Upper lobe of right lung (tissue), 1 donor: ENCODE measurements at places on chromosomes 4 and X.

GRCh38 chr4:42483426-42484379 lies 86.4 kb downstream of the SHISA3 start:
- no peak for DNase-seq

DNA sequence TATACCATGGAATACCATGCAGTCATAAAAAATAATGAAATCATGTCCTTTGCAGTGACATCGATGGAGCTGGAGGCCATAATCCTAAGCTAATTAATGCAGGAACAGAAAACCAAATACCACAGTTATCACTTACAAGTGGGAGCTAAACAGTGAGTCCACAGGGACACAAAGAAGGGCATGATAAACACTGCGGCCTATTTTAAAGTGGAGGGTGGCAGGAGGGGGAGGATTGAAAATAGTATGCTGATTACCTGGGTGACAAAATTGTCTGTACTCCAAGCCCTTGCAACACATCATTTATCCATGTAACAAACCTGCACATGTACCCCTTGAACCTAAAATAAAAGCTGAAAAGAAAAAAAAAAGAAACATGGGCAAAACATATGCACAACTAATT lies 16.7 kb upstream of the SLC9B1 start:
- DNase-seq: no peak

GRCh38 chrX:40853004-40853815 lies 117.9 kb upstream of the MED14 start:
- no peak for DNase-seq

- DNase-seq: peak; percentile 68
Observed at GRCh38 chrX:25144043-25144940, 128.5 kb upstream of the ARX start.

- no peak for DNase-seq
Observed at GRCh38 chrX:48711929-48712505, 15.5 kb downstream of the SUV39H1 start.

DNA sequence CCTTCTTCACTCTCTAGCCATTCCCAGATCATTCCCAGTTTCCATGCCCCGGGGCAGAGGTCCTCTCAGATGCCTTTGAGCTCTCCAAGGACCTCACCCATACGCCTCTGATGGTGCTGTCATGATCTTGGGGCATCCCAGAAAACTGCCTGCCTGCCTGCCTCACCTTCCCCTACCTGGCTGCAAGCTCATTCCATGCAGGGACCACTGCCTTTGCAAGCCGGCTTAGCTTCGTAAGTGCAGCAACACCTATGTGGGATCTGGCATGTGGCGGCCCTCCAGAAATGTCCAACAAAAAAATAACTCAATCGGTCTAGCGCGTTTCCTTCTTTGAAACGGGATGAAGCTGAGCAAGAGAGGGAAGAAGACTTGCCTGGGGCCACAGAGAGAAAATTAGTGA lies 53.0 kb downstream of the C4orf50 start:
- DNase-seq: peak; percentile 39

GRCh38 chr4:76950052-76950955 lies 752 bp downstream of the SEPTIN11 start:
- DNase-seq: peak; percentile 86

DNA sequence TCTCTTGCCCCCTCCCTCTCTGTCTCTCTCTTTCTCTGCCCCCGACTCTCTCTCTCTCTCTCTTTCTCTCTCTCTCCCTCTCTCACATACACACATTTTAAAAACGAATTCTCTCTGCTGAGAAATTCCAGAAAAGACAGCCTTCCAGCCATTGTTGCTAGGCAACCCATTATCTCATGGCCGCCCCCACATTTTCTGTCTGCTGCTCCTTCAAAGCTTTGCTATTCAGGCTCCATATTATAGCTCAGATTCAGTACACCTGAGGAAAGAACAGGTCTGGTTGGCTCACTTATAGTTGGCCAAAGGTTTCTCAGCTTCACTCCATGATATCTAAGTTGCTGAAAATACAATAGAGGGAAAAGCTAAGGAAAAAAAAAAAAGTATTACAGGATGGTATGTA lies 174.4 kb upstream of the RADX start:
- DNase-seq: no peak

DNA sequence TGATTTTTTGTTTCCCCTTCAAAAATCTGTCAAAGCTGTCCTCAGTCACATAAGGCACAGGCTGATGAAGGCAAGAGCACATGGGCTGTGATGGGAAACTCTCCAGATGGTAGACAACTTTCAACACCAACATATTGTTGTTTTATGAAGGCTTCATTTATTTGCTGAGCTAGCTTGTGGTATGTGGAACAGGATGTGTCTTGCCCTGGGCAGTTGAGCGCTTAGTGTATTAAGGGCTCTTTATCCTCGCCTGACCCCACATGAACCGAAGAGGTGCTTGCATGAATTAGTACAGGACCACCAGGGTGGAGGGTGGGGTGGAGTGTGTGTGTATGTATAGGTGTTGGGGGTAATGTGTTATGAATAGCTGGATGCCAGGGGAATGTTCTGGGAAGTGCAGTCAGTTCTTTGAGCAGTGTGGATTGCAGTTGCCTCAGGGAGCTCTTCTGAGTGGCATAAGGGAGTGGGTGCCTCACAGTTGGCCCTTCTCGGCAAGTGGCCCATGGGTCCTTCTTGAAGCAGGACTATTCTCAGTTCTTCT lies 103.1 kb downstream of the PHEX start:
- DNase-seq: no peak

GRCh38 chr4:33914386-33914785 lies 2329.9 kb downstream of the ARAP2 start:
- no peak for DNase-seq

GRCh38 chr4:66225539-66225938 lies 555.2 kb upstream of the EPHA5 start:
- no peak for DNase-seq

- no peak for DNase-seq
Observed at GRCh38 chr4:78552389-78553042, 946 bp downstream of the ANXA3 start.

DNA sequence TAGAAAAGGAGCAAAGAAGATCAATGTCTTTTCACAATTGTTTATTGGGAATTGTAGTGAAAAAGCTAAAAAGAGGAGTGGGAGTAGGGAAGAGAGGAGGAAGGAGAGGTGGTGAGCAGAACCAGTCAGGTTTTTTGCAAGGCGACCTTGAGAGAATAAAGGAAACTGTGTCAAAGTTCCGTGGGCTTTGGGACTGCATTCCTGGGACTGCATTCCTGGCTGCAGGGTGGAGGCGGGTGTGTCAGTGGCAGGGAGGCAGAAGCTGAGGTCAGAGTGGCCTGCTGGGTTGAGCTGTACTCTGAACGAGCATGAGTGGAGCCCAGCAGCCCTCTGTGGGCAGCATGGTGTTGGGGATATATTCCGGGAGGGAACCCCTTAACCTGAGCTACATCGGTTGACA lies 66.8 kb upstream of the UCP1 start:
- DNase-seq: peak; percentile 73

- DNase-seq: no peak
Observed at GRCh38 chr4:70706516-70706915, 15.2 kb upstream of the RUFY3 start.

DNA sequence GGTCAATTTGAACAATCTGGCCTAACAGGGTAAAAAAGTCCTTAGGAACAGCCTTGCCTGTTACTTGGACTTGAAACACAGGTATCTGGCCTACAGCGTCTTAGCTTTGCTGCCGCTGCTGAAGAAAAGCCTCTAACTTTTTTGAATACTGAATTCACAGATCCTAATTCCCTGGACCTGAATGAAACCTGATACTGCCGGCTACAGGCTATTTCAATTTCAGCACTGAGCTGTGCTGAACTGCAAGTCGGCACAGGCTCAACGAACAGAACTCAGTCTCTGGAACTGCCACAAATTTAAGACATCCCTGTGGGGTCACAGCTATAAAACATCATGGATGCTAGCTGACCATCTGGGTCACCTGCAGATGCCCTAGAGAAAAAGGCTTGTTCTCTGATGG lies 7.2 kb downstream of the NR0B1 start:
- no peak for DNase-seq

DNA sequence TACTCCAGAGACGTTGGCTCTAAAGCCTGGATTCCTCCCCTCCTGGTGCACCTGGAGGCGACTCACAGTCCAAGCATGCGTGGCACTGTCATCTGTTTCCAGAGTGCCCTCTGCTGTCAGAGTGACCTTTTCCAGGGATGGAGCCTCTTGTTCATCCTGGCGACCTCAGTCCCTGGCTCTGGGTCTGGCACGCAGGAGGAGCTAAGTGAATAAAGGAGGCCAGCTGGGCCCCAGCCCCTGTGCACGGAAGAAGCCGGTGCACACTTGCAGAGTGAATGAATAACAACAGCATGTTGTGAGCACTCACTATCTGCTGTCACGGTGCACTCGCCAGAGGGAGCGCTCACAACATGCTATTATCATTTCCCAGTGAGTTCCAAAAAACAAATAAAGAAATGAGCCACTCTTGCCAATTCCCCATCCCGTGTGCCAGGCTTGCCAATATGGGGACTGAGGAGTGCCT lies 27.8 kb upstream of the PSAPL1 start:
- no peak for DNase-seq

DNA sequence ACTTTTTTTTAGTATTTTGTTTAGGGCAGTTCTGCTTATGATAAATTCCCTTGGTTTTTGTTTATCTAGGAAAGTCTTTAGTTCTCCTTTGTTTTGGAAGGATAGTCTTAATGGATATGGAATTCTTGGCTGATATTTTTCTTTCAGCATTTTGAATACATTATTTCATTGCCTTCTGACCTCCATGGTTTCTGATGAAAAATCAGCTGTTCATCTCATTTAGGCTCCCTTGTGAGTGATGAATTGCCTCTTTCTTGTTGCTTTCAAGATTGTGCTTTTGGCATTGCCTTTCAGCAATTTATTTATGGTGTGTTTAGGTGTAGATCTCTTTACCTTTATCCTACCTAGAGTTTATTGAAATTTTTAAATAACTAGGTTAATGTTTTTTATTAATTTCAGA lies 41.5 kb upstream of the LCORL start:
- DNase-seq: no peak

- no peak for DNase-seq
Observed at GRCh38 chr4:104425948-104426347, 68.7 kb downstream of the CXXC4 start.

- no peak for DNase-seq
Observed at GRCh38 chr4:173272314-173272713, 61.8 kb downstream of the HMGB2 start.

GRCh38 chrX:2697741-2698299 lies 6.7 kb downstream of the CD99 start:
- DNase-seq: no peak

DNA sequence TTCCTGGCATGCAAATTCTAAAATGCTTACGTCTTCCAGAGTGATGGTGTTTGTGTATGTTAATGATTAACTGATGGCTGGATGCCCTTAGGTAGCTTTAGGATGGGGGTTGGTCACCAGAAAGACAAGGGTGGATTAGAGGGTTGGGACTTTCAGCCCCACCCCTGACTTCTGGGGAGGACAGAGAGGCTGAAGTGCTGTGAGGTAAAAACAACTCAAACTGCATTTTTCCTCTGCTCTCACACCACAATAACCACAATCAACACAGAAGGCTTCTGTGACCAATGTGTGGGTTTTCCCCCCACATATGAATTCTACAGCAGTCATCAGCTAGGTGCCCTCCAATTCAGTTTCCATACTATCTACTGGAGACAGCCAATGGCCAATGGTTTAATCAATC lies 18.7 kb upstream of the DDIT4L start:
- DNase-seq: no peak

DNA sequence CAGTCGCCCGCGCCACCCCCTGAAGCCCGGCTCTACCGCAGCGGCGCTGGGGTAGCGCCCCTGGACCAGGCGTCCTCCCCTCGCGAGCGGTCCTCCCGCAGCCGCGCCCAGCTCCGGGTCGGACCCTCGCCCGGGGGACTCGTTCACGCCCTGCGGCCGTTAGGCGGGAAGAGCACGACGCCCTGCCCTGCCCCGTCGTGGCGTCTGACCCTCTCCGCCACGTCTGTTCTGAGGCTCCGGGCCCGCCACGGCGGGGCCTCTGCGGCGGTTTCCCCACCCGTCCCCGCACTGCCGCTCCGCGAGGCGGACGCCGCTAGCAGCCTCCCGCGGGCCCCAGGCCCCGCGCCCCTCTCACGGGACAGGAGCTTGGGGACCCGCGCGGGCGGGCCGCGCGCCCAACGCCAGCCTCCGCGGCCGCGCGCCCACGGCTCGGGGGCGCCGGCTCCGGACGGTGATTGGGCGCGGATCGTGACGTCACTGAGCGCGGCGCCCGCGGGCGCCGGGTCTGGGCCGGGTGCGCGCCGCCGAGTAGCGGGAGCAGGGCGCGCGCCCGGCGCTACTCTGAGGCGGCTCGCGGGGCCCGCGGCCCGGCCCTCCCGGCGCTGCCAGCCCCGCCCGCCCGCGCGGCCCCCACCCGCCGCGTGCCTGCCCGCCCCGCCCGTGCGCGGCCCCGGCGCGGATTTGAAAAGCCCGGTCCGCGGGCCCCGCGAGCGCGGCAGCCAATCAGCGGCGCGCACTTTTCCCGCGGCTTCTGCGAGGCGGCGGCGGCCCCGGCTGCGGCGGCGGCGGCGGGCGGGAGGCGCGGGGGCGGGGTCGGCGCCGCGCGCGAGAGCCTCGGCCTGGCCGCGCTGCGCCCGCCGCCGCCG lies at the start of gene NSD2:
Gene NSD2, plus strand, starts transcription at position 816 of the 866 bp plus-strand sequence. CDS start 29,262 bp downstream, outside the sequence.
- DNase-seq: peak; percentile 95

DNA sequence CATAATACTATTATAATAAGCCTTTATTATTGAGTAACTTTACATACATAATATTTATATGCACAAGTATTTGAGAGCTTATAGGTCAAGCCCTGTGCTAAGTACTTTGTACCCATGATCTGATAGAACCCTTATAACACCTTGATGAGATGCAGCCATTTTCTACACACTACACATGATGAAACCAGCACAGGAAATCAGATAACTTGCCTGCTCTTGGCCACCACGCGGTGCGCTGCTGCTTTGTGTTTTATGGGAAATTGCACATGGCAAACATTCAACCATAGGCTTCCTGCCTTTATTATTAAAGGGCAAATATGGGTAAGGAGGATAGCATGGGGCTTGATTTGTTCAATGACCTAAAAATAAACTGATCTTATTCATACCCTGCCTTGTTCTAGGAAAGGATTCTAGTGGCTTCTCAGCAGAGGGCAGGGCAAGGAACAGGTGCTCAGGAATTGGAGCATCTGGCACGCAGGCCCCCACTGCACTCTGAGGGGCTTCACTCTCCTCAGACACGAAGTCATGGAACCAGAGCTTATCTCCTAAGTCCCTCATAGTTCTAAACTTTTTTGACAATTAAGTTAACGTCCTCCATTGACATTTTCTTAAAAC lies 31.6 kb upstream of the NAP1L5 start:
- DNase-seq: no peak

GRCh38 chr4:70277121-70277520 lies 34.7 kb downstream of the CSN3 start:
- no peak for DNase-seq

DNA sequence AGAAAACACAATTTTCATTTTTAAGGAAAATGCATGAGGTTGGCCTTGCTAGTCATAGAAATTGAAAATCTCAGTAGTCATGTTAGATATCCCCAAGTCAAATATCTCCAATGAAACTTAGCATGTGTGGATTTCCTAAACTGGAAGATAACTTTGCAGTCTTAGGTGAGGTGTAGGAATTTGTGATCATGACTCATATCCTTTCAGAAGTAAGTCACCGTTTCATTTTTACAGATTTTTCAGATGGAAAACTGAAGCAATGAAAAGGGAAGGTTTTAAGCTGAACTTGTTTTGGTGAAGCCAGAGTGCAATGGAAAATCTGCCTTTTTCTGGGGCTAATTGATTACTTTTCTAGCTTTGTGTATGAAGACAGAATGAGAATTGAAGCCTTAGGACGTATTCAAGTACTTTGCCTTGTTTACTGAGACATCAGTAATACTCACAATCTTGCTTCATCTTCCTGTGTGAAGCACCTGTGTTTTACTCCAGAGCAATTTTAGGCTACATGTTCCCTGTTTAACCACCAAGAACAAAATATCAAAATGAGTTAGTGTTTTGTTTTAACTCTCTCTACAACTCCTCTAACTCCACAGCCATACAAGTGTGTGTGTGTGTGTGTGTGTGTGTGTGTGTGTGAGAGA lies 1662.8 kb upstream of the ADGRL3 start:
- no peak for DNase-seq
